ENCODE measurements at places on chromosomes 1 and 21.

- no peak for DNase-seq
Measured at GRCh38 chr21:25359724-25360123, 247.6 kb downstream of the MRPL39 start.

- DNase-seq = no peak
Measured at GRCh38 chr1:110102081-110102480, 10.2 kb upstream of the UBL4B start.

GRCh38 chr21:28410256-28410655, 582.4 kb downstream of the LTN1 start:
- DNase-seq = no peak

DNA sequence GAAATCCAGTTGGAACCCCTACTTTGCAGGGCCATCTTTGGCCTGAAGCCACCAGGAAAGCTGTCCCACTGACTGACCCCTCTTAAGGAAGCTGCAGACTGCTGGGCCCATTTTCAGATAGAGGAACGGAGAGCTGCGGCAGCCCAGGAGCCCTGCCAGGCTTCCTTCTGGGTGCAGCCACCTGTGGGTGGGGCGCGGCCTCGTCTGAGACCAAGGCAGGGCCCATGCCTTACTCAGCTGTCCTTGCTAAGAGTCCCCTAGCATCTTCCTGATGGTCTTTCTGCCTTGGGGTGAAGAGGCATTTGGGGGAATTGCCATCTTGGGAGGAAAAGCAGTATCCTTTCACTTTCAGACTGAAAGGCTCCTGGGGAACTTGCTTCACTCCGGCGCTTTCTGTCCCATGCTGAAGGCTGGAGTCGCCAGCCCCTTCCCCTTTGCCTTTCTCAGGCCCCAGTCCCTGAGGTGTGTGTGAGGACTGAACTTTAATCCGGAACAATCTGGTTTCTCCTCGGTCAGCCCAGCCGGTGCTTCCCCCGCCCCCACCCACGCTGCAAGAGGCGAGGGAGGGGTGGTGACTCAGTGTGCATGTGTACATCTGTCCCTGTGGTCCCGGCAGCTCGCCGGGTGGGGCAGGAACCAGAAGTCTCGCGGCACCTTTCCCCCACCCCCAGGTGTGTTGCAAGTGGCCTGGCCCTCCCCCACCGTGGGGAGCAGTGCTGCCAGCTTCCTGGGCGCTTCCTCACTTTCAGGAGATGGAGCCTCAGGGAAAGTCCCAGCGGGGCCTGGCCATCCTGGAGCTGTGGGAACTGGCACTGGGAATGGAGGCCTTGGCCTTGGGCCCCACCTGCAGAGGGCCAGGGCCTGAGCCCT, 5.1 kb downstream of the ZC3H12A start:
- peak; percentile 94 for DNase-seq

DNA sequence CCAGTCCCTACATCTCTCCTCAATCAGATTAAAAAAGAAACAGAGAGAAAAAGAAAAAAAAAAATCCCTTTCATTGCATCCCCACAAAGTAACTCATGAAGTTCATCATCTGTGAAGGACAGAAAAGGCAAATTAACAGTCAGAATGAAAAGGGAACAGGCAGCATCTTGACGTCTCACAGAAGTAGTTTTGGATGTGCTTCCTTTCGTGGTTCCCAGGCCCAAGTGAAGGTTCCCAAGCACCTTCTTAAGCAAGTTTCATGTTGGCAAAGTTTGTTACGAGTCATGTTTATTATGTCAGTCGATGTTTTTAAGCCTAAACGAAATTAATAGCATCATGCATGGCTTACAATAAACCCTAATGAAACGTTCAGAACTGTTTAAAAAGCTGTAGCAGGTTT, 475.2 kb downstream of the SETD4 start:
- no peak for DNase-seq

GRCh38 chr1:2903226-2903625, 101.7 kb upstream of the TTC34 start:
- DNase-seq = no peak

- DNase-seq = no peak
Measured at GRCh38 chr1:184497959-184498723, 111.3 kb downstream of the C1orf21 start.

- no peak for DNase-seq
Measured at GRCh38 chr1:227902641-227902990, 45.1 kb downstream of the WNT9A start.

GRCh38 chr21:36584980-36585940, 105.3 kb upstream of the CLDN14 start:
- no peak for DNase-seq

- DNase-seq = no peak
Measured at GRCh38 chr21:20004367-20004766, 993.8 kb upstream of the NCAM2 start.

DNA sequence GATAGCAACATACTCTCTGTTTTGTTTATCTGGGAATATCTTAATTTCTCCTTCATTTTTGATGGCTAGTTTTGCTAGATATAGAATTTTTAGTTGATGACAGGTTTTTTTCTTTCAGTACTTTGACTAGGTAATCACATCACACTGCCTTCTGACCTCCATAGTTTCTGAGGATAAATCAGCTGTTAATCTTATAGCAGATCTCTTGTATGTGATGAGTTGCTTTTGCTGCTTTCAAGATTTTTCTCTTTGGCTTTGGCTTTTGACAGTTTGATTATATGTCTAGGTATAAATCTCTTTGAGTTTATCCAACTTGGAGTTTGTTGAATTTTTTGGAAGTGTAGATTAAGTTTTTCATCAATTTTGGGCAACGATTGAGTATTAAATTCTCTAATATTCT, 142.6 kb downstream of the ZNF644 start:
- DNase-seq = no peak

DNA sequence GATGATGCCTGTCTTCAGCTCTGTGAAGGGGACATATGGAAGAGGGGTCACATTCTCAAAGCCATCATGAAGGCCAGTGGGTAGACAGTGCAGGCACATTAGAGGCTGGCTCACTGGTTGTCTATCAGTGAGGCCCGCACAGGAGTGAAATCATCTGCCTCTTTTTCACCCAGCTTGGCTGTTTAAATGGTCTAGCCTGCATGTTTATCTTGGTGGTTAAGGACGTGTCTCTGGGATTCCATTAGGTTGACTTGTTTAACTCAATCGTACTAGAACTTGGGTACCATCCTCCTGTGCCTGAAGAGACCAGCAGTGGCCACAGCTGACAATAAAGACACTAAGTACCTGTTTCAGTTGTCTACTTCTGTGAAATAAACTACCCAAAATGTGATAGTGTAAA, 219.3 kb downstream of the PLPP3 start:
- DNase-seq = no peak

DNA sequence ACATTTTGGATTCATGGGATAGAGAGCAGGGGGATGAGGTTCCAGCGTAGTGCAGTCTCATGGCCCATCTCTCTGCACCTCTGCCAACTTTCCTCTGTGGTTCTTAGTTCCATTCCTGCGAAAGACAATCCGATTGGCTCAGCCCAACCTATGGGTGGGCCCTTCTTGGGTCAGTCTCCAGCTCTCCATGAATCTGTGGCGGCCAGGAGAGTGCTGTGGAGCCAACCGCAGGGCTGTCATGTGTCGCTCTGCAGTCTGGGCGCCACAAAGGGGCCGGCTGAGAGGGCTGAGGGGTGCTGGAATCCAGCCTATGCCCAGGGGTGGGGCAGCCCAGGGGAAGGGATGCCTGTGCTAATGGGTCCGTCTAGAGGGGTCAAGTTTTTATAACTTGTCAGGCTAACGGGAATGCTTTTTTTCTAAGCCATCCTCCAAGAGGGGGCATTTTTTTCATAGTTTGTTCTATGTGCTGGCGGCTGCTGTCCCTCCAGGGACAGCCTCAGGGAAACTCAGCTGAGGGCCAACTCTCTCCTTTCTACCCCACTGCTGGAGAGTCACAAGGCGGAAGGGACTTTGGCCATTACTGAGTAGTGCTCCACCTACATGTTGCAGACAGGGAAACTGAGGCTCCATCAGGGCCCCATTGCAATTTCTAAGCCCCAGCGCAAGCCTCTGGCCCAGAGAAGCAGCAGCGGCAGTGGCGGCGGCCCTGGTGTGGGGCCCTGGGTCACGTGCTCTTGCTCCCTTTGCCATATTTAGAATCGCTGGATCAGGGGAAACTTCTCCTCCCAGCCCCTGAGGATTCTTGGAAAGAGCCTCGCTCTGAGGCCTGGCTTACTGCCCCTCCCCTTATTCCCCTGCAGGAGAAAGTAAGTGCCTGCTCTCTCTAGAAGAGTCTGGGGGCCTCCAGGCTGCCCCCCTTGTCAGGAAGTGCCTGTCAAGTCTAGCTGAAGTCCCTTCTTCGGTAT, 23.4 kb downstream of the KCNQ4 start:
- DNase-seq = no peak

GRCh38 chr1:221444346-221444745, 297.5 kb downstream of the DUSP10 start:
- no peak for DNase-seq

GRCh38 chr1:247212012-247212411, 40.2 kb upstream of the ZNF124 start:
- no peak for DNase-seq

DNA sequence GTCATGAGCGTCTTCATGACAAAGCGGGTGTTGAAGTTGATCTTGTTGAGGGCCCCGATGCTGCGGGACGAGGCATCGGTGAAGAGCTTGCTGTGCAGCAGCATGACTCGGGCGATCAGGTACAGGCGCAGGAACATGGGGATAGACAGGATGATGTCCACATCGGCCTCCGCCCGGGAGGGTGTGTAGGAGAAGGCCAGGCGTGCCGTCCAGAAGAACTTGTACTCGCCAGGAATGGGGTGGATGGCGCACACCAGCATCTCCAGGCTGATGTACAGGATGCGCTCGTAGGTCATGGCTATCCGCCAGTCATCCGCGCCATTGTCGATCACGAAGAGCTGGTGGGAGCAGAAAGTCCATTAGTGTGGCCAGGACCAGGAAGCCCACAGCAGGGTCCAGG, 98.0 kb downstream of the KCNN3 start:
- DNase-seq = no peak

- no peak for DNase-seq
Measured at GRCh38 chr21:39712976-39713375, 32.0 kb upstream of the IGSF5 start.

DNA sequence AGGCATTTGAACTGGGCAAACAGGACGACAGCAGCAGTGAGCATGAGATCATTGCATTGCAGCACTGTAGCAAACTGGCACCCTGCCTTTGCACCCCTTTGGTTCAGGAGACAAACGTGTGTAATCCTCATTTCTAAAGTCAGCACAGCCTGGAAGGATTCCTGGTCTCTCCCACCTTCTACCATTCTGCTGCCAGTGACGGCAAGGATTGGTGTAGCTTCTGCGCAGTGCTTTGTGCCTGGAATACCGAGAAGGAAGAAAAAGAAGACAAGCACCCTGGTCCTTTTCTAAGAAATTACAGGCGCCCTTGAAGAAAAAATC, 805.3 kb downstream of the USP25 start:
- no peak for DNase-seq

DNA sequence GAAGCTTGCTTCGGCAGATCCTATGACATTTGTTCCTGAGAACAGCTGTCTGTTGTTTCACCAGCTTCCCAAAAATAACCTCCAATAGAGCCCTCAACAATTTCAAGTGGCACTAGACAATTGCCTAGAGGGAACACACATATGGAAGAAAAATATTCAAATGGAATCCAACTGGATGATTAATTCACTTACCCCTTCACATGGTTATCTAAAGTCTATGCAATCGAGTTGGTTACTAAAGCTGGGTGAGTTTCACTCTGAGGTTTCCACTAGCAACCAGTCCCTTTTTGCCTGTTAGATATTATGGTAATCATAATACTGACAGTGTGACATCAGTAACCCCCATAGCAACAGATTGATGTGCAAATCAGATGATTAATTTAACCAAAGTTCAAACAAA, at the start of gene LEMD1:
TSS of gene LEMD1 (minus strand) at position 259 of the 400 bp plus-strand sequence. CDS start 1,520 bp downstream, outside the sequence.
- no peak for DNase-seq

All from activated CD8-positive, alpha-beta memory T cell treated with anti-CD3 and anti-CD28 coated beads, Interleukin-2, amount 50 U/mL, for 4 hours (primary cell).